ENCODE measurements at places on chromosomes 1 and 21. TPM values are rescaled to one million over a fixed set of nuclear protein-coding genes. Genes with fewer than 3 reads are reported as not detected.

GRCh38 chr1:143720087-143721023 is 251.4 kb downstream of the FAM72C start:
- no peak for DNase-seq

DNA sequence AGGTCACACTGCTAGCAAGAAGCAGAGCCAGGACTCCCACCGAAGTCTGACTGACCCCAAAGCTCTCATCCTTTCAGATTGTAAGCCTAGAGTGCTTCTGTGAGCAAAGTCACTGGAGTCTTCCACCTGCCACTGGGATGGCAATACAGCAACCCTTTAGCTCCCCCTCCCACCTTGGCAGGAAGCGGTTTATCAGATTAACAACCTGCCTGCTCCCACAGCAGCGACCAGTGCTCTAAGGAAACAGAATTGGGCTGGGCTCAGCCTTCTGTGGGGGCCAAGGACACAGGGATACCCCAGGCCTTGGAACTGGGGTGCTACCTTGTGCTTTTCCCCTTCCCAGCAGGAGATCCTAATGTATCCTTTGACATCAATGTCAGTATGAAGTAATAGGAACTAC is 76.0 kb downstream of the GFI1 start:
- DNase-seq = no peak

- no peak for DNase-seq
These were observed 9.1 kb upstream of the RAB7B start for GRCh38 chr1:206012086-206012859.

GRCh38 chr21:31803039-31804007 is 69.5 kb upstream of the HUNK start:
- no peak for DNase-seq

MEX3A gene
- 11.6 TPM for total RNA-seq

CYP4X1 gene
- not detected for total RNA-seq

Data from glomerular endothelial cell (primary cell).